Stimulated activated CD4-positive, alpha-beta T cell treated with anti-CD3 and anti-CD28 coated beads, TNF-alpha, amount 100 ng/mL, for 1 hour (primary cell): ENCODE measurements at places on chromosomes 2 and 18.

- DNase-seq: peak; percentile 51
Observed at GRCh38 chr2:230416061-230416721, at the start of gene SP100. Gene SP100, plus strand, starts transcription at chr2:230416201. Its CDS starts 96 bp downstream, at chr2:230416297.

DNA sequence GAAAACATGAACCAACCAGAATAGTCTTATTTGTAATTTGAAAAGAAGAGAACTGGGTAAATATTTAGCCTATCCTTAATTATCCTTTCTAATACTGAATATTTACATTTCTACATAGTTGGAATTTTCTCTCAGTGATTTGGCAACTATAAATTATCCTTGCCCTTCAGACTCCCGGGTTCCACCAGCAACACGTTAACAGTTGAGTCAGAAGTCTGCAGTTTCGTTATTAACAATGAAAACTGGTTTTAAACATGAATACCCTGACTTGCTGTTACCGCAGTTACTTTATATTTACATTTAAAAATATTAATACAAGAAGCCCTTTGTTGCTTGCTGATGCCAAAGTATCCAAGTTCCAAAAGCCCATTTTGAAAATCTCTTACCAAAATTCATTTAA lies 673.0 kb downstream of the ARHGAP15 start:
- DNase-seq: no peak

DNA sequence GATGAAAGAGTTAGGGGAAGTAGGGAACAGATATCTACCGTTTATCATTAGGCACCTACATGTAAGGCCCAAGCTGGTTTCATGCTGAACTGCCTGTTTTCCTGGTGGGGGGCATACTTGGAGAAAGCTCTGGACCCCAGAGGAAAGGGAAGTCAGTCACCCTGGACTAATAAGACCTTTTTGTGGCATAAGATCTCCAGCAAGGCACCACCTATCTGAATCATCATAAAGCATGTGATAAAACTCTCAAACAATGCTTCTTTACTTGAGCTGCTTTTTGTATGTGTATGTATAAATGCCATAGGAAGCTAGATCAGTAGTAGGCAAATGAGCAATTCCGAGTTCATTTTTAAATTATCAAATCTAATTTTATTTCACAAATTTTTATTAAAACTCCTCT lies 104.8 kb downstream of the TANC1 start:
- DNase-seq: no peak

- no peak for DNase-seq
Observed at GRCh38 chr18:24051031-24051947, 36.7 kb downstream of the TTC39C start.

- no peak for DNase-seq
Observed at GRCh38 chr18:62339106-62339988, 14.2 kb downstream of the TNFRSF11A start.

- DNase-seq: no peak
Observed at GRCh38 chr2:200300638-200301314, 5.7 kb upstream of the SPATS2L start.

DNA sequence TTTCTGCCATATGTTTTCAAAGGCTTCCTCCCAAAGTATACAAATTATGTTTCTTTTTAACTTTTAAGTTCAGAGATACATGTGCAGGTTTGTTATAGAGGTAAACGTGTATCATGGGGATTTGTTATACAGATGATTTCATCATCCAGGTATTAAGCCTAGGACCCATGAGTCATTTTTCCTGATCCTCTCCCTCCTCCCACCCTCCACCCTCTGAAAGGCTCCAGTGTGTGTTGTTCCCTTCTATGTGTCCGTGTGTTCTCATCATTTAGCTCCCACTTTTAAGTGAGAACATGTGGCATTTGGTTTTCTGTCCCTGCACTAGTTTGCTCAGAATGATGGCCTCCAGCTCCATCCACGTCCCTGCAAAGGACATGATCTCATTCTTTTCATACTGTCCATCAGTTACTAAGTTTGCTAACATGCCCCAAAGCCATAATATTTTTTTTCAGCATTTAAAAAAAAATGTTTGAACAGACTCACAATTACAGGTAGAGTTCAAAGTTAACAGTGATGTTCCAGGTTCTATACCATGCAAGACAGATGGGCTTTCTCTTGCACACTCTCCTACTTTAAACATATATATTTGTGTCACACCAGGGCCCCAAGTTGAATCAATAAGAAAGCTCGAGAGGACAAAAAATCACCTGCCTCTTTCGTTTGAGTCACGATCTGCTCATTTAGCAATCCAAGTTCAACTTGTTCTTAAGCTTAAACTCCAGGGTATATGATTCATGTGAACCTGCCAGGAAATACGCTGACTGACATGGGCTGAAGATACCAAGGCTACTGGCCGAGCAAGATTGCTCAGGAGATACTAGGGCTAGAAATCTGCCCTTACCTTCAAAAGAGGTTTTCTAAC lies 77.6 kb downstream of the AP1S3 start:
- DNase-seq: no peak

- no peak for DNase-seq
Observed at GRCh38 chr2:156436497-156437085, 412 bp downstream of the GPD2 start.

- no peak for DNase-seq
Observed at GRCh38 chr2:126775300-126775985, 119.5 kb downstream of the GYPC start.
